ENCODE measurements at places on chromosomes 2 and 18. TPM values are rescaled to one million over a fixed set of nuclear protein-coding genes. Genes with fewer than 3 reads are reported as not detected.
A peak's percentile ranks its signal among the peaks of the same experiment; 100 is the strongest.

ASIC4 gene
- total RNA-seq: 2.4 TPM

MALT1 gene
- total RNA-seq: 24.4 TPM

TRIP12 gene
- 107 TPM for total RNA-seq

GPR35 gene
- 0.74 TPM for total RNA-seq

C1GALT1C1L gene
- 0.12 TPM for total RNA-seq

- DNase-seq: no peak
Observed at GRCh38 chr2:78994789-78995188, 30.7 kb upstream of the REG3G start.

GRCh38 chr2:6554466-6554865 lies 311.2 kb downstream of the CMPK2 start:
- DNase-seq: no peak

DNA sequence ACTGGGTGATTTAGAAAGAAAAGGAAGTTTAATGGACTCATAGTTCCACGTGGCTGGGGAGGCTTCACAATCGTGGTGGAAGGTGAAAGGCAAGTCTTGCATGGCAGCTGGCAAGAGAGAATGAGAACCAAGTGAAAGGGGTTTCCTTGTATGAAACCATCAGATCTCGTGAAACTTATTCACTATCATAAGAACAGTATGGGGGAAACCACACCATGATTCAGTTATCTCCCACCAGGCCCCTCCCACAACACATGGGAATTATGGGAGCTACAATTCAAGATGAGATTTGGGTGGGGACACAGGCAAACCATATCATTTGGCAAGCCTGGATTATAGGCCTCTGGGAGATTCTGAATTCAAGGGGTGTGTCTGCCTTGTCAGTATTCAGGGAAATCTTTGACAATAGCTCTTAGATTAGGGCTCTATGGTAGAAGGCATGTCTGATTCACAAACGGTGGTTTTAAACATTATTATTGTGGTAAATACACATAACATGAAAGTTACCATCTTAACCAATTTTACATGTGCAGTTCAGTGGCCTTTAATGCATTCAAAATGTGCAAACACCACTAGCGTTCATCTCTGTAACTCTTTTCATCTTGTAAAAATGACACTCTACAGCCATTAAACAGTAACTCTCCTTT lies 15.3 kb upstream of the PLB1 start:
- DNase-seq: no peak

DNA sequence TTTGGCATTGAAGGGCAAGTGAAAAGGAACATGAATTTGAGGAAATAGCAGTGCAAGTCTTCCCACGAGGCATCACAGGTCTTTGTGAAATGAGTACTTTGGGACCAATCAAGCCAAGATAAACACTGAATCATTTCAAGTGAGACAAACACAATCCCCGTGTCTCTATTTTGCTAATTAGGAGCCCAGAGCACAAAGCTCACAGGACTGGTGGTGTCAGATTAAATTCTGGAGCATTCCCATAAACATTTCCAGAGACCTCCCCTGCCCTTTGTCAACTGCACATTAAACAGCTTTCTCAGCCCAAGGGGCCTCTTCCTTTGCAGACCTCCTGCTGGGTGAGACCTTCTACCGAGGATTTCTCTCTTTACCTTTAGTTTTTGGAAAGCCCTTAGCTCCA lies 50.7 kb downstream of the DAPL1 start:
- DNase-seq: peak; percentile 43

GRCh38 chr2:55158111-55158814 lies 73.8 kb downstream of the CLHC1 start:
- no peak for DNase-seq

DNA sequence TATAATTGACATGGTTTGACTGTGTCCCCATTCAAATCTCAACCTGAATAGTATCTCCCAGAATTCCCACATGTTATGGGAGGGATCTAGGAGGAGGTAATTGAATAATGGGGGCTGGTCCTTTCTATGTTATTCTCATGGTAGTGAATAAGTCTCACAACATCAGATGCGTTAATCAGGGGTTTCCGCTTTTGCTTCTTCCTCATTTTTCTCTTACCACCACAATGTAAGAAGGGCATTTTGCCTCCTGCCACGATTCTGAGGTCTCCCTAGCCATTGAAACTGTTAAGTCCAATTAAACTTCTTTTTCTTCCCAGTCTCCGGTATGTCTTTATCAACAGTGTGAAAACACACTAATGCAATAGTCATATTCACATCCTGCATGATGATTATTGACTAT lies 1073.3 kb upstream of the CDH2 start:
- DNase-seq: no peak

- no peak for DNase-seq
Observed at GRCh38 chr2:240164586-240164985, 24.1 kb upstream of the OTOS start.

DNA sequence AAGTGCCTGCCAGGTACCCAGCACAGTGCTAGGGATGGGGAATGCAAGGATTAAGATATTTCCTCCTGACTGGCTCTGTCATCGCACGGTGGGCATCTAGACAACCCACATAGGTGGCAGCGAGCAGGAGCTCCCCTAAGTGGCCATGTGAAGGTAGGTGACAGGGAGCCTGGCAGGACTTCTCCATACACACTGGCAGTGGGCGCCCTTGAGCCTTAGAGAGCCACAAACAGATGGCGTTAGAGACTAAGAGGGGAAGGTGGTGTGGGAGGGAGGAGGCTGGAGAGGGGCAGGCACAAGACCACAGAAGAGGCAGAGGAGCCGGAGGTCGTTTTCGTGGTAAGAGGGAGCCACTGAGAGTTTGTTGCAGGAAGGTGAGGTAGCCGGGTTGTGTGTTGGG lies 15.2 kb downstream of the PRELID3A start:
- peak; percentile 38 for DNase-seq

Measured in neural progenitor cell (in vitro differentiated cells).